ENCODE measurements at places on chromosomes 11 and 22.

GRCh38 chr11:11782532-11783110, 59.2 kb upstream of the USP47 start:
- DNase-seq: no peak

DNA sequence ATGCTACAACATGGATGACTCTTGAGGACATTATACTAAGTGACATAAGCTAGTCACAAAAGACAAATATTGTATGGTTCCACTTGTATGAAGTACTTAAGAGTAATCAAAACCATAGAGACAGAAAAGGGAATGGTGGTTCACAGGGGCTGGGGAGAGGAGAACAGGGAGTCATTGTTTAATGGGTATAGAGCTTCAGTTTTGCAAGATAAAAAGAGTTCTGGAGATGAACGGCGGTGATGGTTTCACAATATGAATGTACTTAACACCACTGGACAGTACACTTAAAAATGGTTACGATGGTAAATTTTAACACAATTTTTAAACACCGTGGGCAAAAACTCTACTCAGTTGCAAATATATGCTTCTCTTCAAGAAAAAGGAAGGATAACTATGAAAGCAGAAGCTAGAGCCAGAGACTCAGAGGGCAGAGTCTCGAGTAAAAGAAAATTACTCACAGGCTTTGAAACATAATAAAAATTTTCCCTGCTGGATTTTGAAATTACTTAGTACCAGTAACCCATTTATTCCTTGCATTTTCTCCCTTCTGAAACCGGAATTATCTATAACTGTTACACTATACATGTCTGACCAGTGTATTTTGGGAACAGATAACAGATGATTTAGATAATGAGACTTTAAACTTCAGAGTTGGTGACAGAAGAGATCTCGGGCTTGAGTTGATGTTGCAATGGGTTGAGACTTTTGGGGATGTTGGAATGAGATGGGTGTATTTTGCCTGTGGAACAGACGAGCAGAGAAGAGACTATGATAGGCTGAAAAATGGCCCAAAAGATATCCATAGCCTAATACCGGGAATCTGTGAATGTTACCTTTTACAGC, 15.0 kb downstream of the MRTFA start:
- no peak for DNase-seq

DNA sequence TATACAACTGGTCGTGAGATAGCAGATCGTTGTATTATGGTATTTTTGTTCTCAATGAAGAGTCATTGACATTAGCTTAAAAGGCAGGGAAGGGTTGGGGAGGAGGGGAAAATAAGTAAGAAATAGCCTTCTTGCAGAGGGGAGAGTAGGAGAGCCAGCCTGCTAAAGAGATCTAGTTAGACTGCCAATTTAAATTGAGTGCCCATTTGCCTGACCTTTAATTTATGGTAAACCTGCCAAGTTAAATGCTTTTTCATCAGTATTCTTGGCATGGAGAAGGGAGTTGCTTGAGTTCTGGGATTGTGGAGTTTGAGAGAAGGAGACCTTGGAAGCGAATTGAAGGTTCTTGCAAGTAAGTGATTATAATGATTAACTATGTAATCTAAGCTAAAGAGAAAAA, 89.0 kb downstream of the FAM83F start:
- DNase-seq: no peak

DNA sequence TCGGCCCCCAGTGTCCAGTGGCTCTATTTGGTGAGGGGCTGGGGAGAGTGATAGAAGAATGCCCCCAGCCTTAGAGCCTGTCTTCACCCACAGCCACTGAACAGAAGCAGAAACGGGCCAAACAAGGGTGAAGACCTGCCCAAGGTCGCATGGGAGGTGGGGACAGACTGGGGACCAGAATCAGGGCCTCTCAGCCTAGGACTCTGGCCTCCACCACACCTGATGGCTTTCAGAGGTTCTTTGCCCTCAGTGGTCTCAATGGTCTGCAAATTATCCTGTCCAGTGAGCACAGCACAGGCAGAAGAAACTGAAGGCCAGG, 4.5 kb upstream of the MYRF start:
- DNase-seq: no peak

- DNase-seq: no peak
These were observed 22.6 kb upstream of the CTSC start for GRCh38 chr11:88360141-88360540.

DNA sequence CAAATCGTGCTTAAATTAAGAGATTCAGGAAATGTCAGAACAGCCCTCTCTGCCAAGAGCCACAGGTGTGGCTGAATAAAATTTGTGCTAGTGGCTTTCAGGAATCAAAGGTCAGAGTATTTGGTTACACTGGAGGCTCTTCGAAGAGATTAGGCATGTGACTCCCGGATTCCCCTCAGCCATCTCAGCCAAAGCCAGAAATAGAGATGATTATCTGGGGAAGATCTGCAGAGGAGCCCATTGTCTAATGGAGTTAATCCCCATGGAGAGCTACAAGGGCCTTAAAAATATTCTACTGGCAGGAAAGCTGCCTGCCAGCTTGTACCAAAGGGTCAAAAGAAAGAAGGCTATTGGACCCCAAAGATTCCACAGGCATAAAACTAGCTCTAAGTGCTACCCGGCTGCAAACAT, 1259.5 kb downstream of the TBC1D22A start:
- DNase-seq: no peak

DNA sequence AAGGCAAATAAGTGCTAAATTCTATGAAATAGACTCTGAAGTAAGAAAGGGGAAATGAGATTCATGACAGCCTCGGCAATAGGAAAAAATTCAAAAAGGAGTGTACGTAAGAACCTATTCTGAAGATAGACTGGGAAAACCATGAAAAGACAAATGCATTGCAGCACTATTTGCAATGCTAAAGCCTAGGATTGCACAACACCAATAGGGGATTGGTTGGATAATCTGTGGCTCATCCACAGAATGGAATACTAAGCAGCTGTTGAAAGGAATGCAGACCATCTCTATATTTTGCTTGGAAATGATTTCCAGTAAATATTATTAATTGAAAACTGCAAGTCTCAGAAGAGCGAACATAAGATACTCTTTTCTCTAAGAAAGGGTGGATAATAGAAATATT, 91.7 kb upstream of the CLMP start:
- no peak for DNase-seq

DNA sequence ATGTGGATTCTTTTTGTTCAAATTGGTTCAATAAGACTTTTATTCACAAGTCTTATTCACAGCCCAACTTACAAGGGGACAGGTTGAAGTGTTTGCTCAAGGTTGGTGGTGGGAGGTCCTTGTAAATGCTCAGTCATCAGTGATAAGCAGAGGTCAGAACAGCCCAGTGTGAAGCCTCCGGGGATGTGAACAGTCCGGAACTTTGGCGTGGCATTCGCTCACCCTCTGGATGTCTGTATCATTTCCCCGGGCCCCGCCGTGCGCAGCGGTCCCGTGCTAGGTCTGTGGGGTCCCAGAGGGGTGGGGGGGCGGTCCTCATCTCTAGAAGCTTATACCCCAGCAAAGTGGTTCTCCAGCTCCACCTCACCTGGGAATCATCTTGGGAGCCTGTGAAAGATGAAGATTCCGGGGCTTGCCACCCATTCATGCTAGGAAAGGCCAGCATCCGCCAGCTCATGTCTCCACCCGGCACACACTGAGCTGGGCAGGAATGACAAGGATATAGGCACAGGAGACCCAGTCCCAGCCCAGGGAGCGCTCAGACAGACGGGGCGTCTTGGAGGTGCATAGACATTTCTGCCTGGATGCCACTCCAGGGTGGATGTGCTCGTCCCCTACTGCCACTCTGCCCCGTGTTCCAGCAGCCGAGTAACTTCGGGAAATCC, 327.5 kb downstream of the TBC1D22A start:
- DNase-seq: no peak

GRCh38 chr11:134360050-134360835, 28.5 kb downstream of the GLB1L2 start:
- DNase-seq: peak; percentile 70

DNA sequence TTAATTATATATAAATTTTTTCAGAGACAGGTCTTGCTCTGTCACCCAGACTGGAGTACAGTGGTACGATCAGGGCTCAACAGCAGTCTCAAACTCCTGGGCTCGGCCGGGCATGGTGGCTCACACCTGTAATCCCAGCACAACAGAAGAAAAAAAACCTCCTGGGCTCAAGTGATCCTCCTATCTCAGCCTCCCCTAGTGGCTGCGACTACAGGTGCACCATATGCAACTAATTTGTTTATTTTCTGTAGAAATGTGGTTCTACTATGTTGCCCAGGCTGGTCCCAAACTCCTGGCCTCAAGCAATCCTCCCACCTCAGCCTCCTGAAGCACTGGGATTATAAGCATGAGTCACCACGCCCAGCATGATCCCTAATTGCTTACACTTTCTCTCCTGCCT, 56.1 kb upstream of the SLC35C1 start:
- DNase-seq: no peak

DNA sequence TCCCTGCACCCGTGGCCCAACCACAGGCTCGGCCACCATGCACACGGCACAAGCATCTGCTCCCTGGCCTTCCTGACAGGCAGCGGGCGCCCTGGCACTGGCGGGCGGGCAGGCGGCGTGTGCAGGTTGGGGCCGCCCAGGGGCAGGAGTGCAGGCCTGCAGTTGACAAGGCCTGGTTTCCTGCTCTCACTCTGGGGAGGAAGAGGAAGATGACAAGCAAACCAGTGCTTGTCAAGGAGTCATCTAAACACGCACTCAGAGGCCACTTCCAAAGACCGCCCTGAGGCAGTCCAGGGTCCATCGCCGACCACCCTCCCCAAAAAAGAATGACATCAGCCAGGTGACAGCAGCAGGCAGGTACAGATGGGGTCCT, 65.3 kb upstream of the LINC01488 start:
- no peak for DNase-seq

DNA sequence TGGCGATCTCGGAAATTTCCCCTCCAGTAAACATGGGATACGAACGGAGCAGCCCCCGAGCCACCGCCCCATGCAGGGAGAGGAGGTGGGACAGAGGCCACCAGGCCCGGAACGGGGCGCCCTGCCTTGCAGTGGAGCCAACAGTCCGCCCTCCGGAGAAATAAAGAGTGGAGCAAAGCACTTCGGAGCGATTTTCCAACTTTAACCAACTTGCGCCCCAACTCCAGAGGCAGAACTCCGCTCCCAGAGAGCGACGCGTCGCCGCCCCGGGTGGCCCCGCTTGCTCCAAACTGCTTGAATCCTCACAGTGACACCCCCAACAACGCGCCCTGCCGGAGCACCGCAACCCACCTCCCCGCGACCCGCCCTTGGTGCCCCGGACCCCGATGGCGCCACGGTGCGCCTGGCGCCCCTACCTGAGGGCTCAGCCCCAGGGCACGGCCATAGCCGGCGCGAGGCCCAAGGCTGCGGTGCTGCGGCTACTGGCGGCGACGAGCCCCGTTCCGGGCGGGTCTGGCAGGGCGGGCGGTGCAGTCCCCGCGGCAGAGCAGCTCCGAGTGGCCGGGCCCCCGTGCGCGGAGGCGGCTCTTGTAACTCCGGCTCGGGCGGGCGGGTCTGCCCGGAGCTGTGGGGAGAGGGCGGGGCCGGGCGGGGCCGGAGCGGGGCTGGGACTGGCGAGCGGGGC, at the start of gene AHNAK:
AHNAK (minus strand) TSS at position 563 of the 685 bp plus-strand sequence. CDS start 10,708 bp downstream, outside the sequence.
- peak; percentile 59 for DNase-seq

DNA sequence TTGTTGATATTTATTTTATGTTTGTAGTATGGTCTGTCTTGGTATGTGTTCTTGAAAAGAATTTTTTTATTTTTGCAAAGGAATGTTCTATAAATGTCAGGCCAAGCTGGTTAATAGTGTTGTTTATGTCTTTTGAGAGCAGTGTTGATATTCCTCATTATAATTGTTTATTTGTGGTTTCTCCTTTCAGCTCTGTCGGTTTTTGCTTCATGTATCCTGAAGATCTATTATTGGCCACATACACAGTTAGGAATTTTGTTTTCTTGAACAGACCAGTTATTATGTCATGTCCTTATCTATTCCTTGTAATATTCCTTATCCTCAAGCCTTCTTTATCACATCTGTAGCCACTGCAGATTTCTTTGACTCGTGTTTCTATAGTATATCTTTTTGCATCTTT, 56.5 kb downstream of the PDHX start:
- DNase-seq: no peak

DNA sequence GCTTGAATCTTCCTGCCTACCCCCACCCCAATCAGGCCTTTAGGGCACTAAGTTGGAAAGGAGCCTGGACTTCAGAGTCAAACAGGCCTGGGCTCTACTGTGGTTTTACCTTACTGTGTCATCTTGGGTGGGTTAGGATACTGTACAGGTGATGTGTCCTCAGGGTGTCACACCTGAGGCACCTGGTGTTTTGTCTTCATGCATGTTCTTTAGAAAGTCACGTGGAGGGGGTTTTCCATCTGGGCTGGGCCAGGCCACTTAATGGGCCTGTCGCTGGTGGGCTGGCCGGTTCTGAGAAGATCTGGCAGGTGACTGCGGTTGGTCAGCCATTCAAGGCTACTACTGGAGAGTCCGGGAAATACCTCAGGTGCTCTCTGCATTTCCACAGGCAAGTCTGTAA, 92.6 kb downstream of the SWAP70 start:
- no peak for DNase-seq

DNA sequence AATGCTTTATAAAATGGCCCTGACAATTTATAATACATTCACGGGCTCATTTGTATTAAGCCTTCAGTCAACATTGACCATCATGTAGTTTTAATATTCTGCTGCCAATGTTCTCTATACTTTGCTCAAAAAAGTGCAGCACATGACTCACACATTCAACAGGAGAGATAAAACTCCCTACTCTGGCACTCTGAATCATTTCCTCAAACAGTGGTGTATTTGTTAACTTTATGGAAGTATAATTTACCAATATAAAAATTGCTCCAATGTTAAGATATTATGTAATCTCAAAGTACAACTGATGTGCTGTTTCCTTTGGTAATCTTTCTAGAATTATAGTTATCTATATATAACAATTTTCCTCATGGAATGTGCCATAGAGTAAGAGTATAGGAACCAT, 39.9 kb downstream of the MAML2 start:
- DNase-seq: no peak

- peak; percentile 92 for DNase-seq
These were observed 1.4 kb upstream of the GGA1 start for GRCh38 chr22:37607010-37607934.

DNA sequence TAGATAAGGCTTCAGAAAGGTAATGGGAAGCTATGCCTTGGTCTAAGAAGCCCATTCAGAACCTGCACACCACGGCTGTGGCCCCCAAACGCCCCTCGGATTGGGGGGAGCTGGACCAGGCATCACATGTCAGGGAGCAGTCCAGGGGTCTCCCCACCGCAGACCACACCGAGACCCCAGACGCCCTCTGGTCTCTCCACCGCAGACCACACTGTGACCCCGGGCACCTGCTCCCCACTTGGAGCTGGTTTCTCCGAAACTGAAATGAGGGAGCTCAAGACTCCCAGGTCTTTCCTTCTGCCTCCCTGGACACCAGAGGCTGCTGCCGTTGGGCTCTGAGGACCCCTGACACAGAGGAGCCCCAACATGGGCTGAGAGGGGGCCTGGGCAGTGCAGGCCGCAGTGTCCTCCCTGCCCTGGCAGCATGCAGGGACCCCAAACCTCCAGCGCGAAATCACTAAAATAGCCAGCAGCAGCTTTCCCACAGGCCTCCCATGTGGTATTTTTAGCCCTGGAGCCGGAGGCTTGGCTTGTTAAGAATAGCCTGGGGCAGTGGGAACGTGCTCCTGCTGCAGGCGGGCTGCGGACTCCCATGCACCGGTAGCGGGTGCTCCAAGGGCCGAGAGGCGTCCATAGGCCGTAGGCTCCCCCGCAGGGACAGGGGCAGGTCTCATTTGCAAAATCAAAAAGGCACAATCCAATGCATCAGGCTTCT, 7.7 kb downstream of the LINC01488 start:
- no peak for DNase-seq

GRCh38 chr11:133844217-133844616, 1.1 kb downstream of the SPATA19 start:
- DNase-seq: no peak

GRCh38 chr11:122743949-122744348, 88.4 kb downstream of the UBASH3B start:
- peak; percentile 80 for DNase-seq

GRCh38 chr22:30036656-30037055, 43.6 kb upstream of the HORMAD2 start:
- DNase-seq: no peak
